ENCODE measurements at places on chromosomes 5 and 9.

DNA sequence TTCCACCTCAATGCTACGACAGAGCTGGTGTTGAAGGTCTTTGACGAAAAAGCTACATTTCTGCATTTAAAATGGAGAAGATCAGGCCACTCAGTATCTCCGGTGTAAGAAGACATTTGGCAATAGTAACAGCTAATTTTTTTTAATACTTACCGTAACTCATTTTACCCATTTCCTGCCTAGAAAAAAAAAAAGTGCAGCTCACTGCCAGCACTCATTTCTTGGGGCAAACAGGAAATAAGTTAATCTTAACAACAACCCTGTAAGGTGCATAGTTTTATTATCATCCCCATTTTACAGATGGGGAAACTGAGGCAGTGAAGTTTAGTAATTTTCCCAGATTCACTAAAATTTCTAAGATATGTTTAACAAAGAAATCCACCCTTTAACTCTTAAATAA, 27.4 kb upstream of the KCNMB1 start:
- DNase-seq: no peak

DNA sequence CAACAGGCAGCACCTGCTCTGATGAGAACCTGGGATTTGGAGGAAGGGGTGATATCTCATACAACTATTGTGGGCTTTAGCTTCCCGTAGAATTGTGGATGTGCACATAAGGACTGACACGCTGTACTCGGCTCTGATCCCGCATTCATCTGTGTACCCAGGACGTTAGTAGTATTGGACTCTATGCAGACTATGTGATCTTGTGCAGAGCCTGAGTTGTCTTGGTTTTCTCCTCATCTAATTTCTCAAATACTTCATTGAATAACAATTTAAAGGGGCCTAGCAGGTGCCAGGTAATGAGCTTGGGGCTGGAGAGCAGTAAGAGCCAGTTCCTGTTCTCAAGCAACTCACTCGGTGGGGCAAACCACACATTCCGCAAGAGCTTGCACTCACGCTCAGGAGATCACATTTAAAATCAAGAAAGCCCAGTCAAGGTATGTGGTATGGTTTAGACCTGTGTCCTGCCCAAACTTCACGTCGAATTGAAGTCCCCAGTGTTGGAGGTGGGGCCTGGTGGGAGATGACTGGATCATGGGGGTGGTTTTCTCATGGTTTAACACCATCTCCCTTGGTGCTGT, 14.8 kb downstream of the C5orf15 start:
- no peak for DNase-seq

DNA sequence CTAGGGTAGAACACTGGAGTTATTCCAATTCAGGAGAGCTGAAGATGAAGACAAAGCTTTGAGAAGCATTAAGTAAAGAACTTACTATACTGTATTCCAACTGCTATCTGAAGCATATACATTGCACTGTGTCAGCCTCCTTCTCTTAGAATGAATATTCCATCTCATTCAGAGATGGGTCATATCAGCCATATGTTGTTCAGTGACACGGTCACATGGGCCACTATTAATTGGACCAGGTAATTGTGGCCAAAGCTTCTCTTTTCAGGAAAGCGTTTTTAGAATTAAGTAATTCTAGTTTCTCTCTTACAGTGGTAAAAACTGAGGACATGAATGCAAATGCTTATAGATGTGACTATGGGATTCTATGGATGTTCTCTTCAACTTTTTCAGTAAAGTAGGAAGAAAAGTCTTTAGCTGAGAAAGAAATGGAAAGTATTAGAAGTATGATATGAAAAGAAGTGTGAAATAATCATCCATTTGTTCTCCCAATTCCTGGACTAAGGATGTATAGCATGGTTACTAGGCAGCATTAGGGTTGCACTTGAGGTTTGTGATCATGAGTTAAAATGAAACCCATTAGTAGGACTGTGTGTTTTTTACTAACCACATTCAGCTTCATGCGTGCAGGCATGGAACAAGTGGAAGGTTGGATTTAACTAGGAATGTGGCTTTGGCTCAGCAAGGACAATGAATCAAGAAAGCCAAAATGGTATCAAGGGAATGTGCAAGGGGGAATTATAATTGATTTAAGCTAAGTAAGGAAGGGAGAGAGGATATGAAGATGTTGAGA, 40.9 kb downstream of the CETN3 start:
- no peak for DNase-seq

GRCh38 chr5:143800715-143801114, 11.2 kb upstream of the HMHB1 start:
- DNase-seq: no peak

DNA sequence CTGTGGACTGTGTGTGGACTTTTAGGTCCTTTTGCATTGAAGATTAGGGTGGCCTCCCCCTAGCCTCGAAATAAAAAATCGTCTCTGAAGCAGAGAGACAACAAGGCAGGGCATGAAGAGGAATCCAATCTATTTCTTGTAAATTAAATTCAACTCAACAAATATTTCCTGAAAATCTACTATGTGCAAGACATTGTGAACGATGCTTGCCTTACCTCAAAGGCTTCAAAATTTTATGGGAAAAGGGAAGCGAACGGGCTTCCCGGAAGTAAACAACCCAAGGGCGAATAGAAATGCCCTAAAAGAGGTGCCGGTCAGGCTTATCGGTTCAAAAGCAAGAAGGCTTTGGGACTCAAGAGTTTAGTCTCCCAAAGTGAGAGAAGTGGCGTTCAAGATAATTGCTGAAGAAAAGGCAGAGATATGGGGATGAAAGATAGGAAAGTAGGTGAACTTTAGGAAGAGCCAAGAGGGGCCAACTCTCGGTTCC, 525 bp downstream of the KIF24 start:
- DNase-seq: no peak

GRCh38 chr9:30329431-30329830, 2055.0 kb upstream of the ACO1 start:
- DNase-seq: no peak

DNA sequence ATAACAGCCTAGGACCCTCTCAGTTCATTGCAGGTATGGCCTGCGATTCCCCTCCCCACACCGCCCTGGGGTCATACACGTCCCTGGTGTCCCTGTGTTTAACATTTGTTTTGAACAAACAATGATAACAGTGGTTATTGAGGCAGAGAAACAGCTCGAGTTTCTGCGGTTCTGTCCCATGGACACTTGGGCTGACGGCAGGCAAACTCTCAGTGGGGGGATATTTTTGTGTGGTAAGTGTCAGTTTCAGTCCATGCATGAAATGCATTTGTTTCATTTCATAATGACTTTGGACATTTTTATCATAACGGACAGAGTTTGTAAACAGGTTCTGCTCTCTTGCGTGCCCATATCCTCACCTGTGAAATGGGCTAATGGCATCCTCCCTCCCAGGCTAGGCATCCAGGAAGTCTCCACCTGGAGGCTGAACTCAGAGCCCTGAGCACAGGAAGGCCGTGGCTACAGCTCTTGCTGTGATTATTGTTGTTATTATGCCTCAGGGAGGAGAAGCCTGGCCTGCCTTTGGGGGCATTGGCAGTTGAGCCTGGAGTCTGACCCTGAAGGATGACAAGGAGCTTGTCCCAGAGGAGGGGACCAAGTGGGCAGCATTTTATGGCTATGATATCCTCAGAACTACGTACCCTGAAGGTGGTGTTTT, 190.9 kb downstream of the GADD45G start:
- no peak for DNase-seq

DNA sequence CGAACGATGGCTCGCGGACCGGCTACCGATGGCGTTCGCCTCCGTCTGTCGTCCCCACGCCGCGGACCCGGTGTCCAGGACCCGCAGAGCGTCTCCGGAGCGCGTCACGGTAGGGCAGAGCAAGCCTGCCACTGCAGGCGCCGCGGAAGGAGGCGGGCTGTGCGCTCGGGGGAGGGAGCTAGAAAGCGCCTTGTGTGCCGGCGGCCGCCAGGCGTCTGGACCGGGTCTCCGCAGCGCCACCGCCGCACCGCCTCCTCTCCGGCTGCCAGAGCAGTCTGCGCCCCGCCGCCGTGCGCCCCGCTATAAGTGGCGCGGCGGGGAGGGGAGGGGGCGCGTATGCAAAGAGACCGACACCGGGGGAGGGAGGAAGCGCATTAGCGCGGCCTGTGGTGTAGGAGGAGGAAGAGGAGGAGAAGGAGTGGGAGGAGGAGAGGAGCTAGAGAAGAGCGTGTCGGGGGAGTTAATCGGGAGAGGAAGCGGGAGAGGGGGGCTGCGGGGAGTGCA, at the start of gene ENC1:
ENC1 (minus strand) TSS at position 279 of the 504 bp plus-strand sequence. CDS start 4,243 bp downstream, outside the sequence.
- DNase-seq: peak; percentile 90

DNA sequence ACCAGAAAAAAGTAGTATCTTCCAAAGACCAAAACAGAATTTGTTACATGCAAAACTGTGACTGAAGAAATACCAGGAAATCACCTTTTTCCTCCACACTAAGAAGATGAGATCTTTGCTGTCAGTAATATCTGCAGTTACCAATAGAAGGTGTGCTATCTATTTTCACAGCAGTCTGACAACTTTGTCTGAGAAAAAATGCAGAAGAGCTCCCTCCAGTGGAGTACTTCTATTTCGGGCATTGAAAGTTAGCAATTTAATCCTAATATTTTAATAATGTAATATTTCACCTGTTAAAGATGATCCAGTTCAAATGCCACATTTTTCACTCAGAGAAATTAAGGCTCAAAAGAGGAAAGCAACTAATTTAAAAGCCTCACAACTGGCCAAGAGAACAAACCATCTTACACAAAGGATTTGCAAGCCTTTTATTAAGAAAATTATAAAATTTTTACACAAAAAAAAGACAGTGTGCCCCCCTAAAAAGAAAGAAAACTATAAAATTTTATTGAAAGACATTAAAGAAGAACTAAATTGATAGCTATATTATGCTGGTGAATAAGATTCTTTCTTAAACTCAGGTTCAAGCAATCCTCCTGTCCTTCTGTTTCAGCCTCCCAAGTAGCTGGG, 50.6 kb downstream of the DEPDC1B start:
- DNase-seq: no peak

- DNase-seq: no peak
Observed at GRCh38 chr5:77999399-77999798, 223.3 kb upstream of the TBCA start.

- DNase-seq: no peak
Observed at GRCh38 chr5:10116594-10116993, 133.1 kb downstream of the ATPSCKMT start.

DNA sequence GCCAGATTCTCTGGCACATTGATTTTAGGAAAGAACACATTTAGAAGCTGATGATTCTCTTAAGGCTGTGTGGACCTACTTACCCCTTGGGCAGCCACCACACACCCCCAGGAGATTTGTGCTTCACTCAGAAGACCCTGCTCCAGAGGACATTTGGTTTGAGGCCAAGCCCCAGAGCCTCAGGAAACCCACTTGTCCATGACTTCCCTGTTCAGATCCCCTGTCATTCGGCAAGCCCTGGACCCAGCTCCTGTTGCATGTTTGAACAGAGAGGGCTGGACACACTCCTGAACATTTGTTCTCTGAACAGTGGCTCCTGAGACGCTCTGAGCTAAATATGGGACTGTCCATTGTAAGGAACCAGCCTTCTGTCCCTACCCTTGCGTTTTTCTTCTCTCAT, 82.1 kb downstream of the AMBP start:
- DNase-seq: no peak

GRCh38 chr9:131119600-131119999, 5.8 kb upstream of the NUP214 start:
- no peak for DNase-seq
